ENCODE measurements at places on chromosomes 3 and 15. TPM values are rescaled to one million over a fixed set of nuclear protein-coding genes. Genes with fewer than 3 reads are reported as not detected.
A peak's percentile ranks its signal among the peaks of the same experiment; 100 is the strongest.

DNA sequence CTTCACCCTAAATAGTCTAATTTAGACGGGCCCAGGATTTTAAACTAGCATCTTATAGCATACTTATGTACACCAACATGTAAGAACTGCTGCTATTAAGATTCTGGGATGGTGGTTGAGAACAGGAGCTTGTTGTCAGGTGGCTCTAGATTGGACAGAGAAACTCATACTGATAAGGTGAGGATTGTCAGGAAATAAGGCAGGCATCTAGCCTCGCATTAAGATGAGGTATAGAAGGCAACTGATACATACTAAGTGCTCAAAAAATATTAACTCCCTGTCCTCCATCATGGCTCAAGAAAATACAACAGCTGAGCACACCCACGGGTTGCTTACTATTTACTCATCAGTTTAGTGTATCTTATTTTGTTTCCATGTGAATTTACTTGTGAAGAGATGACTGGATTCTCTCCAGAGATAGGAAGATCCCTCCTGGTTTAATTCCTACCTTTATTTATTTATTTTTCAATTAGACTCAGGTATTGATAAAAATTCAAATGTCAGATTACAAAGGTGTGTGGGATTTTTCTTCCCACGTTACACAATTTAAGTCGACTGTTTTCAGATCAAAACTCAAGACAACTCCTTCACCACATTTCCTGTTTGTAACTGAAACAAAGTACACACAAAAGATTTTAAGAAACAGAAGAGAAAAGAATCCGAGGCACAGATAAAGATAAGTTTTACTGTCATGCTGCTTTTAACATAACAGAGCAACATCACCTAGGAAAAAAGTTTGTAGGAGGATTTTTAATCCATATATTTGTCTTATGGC, at the start of gene TRAT1:
TRAT1 (plus strand) TSS at position 664 of the 775 bp plus-strand sequence. CDS start 142 bp downstream, outside the sequence.
- no peak for DNase-seq

- DNase-seq = no peak
Measured at GRCh38 chr3:78633626-78634025, 1134.2 kb downstream of the ROBO1 start.

GRCh38 chr3:124787476-124788195, 57.4 kb downstream of the UMPS start:
- DNase-seq = no peak

GRCh38 chr3:179898024-179898423, 138.7 kb downstream of the PEX5L start:
- peak; percentile 55 for DNase-seq

DNA sequence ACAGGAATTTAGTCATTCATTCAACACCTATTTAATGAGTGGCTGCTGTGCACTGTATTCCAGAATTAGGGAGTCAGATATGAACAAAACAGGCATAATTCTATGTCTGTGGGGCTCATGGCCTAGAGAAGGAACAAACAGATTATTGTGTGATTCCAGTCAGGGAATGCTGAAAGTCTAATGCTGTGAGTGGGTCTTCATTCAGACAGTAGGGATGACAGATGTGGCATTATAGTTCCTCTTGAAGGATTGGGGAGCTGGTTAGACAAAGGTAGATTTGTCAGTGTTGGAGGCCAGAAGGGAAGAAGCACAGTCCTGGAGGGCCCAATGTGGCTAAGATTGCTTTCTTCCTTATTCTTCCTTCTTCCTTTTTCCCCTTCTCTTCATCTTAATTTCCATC, 226.4 kb upstream of the EIF1B start:
- no peak for DNase-seq

GRCh38 chr15:60195611-60196010, 191.5 kb downstream of the FOXB1 start:
- DNase-seq = no peak

GRCh38 chr3:168714609-168715240, 619.0 kb upstream of the GOLIM4 start:
- no peak for DNase-seq

FAIM gene
- total RNA-seq = 4.4 TPM

LDHAL6B gene
- not detected for total RNA-seq

Measured in dermis microvascular lymphatic vessel endothelial cell (primary cell).